ENCODE measurements at places on chromosomes 4 and X. TPM values are rescaled to one million over a fixed set of nuclear protein-coding genes. Genes with fewer than 3 reads are reported as not detected.

IKBKG gene
- total RNA-seq, result 16.6 TPM

F11 gene
- total RNA-seq, result 0.99 TPM

ETNPPL gene
- total RNA-seq, result 5.2 TPM

FRMD7 gene
- total RNA-seq, result 0.59 TPM

XAGE1A gene
- total RNA-seq, result not detected

F9 gene
- not detected for total RNA-seq

IGSF1 gene
- 9.3 TPM for total RNA-seq

VEGFD gene
- 3.2 TPM for total RNA-seq

NAA15 gene
- 37.6 TPM for total RNA-seq

XK gene
- 2.6 TPM for total RNA-seq

SFRP2 gene
- total RNA-seq, result 25.6 TPM

S100P gene
- 4.8 TPM for total RNA-seq

CENPVL1 gene
- 2.0 TPM for total RNA-seq

PCDH10 gene
- 52.2 TPM for total RNA-seq

NRK gene
- total RNA-seq, result 1.9 TPM

GNRHR gene
- total RNA-seq, result 0.10 TPM

CXCL5 gene
- total RNA-seq, result 0.40 TPM

FAM53A gene
- total RNA-seq, result 1.1 TPM

TMPRSS11F gene
- total RNA-seq, result not detected

TBC1D25 gene
- total RNA-seq, result 8.3 TPM

GC gene
- not detected for total RNA-seq

CXCL6 gene
- 0.79 TPM for total RNA-seq

TASL gene
- total RNA-seq, result 3.4 TPM

EBP gene
- 32.5 TPM for total RNA-seq

SORCS2 gene
- 7.3 TPM for total RNA-seq

NDNF gene
- total RNA-seq, result 60.1 TPM

MAP9 gene
- 22.8 TPM for total RNA-seq

GRPEL1 gene
- total RNA-seq, result 15.3 TPM

HSFX4 gene
- not detected for total RNA-seq

GAGE12D gene
- total RNA-seq, result not detected

PCSK1N gene
- total RNA-seq, result 61.4 TPM

CFAP99 gene
- 6.4 TPM for total RNA-seq

CLGN gene
- 10.4 TPM for total RNA-seq

MUC7 gene
- total RNA-seq, result not detected

UTP14A gene
- 14.7 TPM for total RNA-seq

SHROOM3 gene
- 23.3 TPM for total RNA-seq

RAI2 gene
- total RNA-seq, result 1.8 TPM

TEX13D gene
- total RNA-seq, result not detected

PPEF1 gene
- 0.94 TPM for total RNA-seq

ADH1B gene
- total RNA-seq, result 2.4 TPM

HMX1 gene
- total RNA-seq, result 2.9 TPM

ADH6 gene
- 0.11 TPM for total RNA-seq

SLC9B2 gene
- total RNA-seq, result 67.3 TPM

ZCCHC18 gene
- total RNA-seq, result 11.2 TPM

RAB33B gene
- total RNA-seq, result 30.1 TPM

SRPX2 gene
- total RNA-seq, result 10.4 TPM

SPACA5 gene
- total RNA-seq, result not detected

FHL1 gene
- 187 TPM for total RNA-seq

TMEM271 gene
- 4.4 TPM for total RNA-seq

STK26 gene
- total RNA-seq, result 8.2 TPM

BLTP1 gene
- 129 TPM for total RNA-seq
